ENCODE measurements at places on chromosomes 11 and 22.

DNA sequence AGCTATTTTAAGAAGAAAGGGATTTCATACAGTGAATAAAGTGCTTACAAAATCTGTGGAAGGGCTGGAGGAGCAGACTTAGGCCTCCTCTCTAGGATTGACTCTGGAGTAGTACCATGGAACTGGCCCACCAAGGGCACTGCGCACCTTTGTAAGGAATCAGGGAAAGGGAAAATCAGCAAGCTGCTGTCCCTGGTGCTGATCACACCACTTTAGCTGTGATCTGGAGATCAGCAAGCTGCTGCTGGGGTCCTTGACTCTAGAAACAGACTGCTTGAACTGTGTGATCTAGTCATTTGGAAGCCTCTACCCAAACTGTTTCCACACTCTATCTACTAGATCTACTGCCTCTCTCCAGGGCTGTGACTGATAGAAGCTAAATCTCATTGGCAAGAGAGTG is 18.4 kb upstream of the TECTA start:
- DNase-seq: no peak

DNA sequence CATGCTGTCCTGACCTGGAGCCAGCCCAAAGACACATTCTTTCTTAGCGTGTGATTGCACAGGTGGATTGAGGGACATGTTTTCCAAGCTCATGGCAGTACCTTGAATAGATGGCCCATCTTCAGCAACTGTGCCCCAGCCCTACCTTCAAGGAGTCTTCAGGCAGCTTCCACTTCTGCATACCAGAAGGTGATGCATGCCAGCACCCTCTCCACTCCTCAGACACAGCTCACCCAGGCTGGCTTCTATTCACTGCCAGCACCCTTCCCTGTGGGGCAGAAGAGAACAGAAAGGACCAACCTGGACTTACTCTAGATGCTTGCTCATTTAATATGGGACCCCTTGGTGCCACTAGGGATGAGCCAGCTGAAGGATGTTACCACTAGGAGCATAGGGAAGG is 466.4 kb upstream of the ISX start:
- no peak for DNase-seq

- DNase-seq: no peak
Measured at GRCh38 chr22:17957693-17958092, 66.7 kb downstream of the MICAL3 start.

- no peak for DNase-seq
Measured at GRCh38 chr11:126115127-126115495, 52.4 kb upstream of the CDON start.

Measured in activated naive CD8-positive, alpha-beta T cell treated with anti-CD3 and anti-CD28 coated beads, Interleukin-2, amount 50 U/mL, for 16 hours (primary cell).